ENCODE measurements at places on chromosomes 7 and 10. TPM values are rescaled to one million over a fixed set of nuclear protein-coding genes. Genes with fewer than 3 reads are reported as not detected.

The MTG1 gene
- total RNA-seq = 53.7 TPM

The SORCS1 gene
- not detected for total RNA-seq

The CCDC3 gene
- total RNA-seq = 0.94 TPM

The MYO3A gene
- not detected for total RNA-seq

The TAC1 gene
- not detected for total RNA-seq

The ZMIZ2 gene
- total RNA-seq = 31.5 TPM

The SFTPD gene
- 0.48 TPM for total RNA-seq

The ANKRD7 gene
- not detected for total RNA-seq

The PHYHIPL gene
- 0.29 TPM for total RNA-seq

The RSU1 gene
- 84.5 TPM for total RNA-seq

The MOGAT3 gene
- not detected for total RNA-seq

The DNAJB9 gene
- total RNA-seq = 13.6 TPM

The VPS37D gene
- total RNA-seq = 3.5 TPM

The NEUROD6 gene
- total RNA-seq = not detected

The JAKMIP3 gene
- total RNA-seq = 1.9 TPM

The OR2A42 gene
- not detected for total RNA-seq

The UPF2 gene
- 17.9 TPM for total RNA-seq

The HOXA10 gene
- 9.0 TPM for total RNA-seq

The MET gene
- 103 TPM for total RNA-seq

The RBM20 gene
- total RNA-seq = 1.7 TPM

The SRRM3 gene
- 5.6 TPM for total RNA-seq

The MARCHF5 gene
- 32.5 TPM for total RNA-seq

The GTPBP10 gene
- 22.7 TPM for total RNA-seq

The GPR26 gene
- total RNA-seq = not detected

The MGAM2 gene
- 0.02 TPM for total RNA-seq

The STAG3 gene
- total RNA-seq = 0.22 TPM

The PRSS2 gene
- not detected for total RNA-seq

The BPGM gene
- total RNA-seq = 19.7 TPM

The PPP1R17 gene
- not detected for total RNA-seq

The SUN1 gene
- total RNA-seq = 69.3 TPM

The RNF148 gene
- not detected for total RNA-seq

Measured in A549 treated with CpdA at 1 μM for 4 hours (cell line).